Stimulated activated CD8-positive, alpha-beta memory T cell treated with anti-CD3 and anti-CD28 coated beads, Interleukin-7, amount 100 ng/mL, for 24 hours (primary cell): ENCODE measurements at places on chromosomes 16 and 17.

- no peak for DNase-seq
Observed at GRCh38 chr17:65123757-65124675, 13.2 kb upstream of the RGS9 start.

- no peak for DNase-seq
Observed at GRCh38 chr16:8885674-8886592, 3.8 kb downstream of the LITAFD start.

GRCh38 chr16:4097826-4098240, 18.4 kb downstream of the ADCY9 start:
- DNase-seq = no peak

DNA sequence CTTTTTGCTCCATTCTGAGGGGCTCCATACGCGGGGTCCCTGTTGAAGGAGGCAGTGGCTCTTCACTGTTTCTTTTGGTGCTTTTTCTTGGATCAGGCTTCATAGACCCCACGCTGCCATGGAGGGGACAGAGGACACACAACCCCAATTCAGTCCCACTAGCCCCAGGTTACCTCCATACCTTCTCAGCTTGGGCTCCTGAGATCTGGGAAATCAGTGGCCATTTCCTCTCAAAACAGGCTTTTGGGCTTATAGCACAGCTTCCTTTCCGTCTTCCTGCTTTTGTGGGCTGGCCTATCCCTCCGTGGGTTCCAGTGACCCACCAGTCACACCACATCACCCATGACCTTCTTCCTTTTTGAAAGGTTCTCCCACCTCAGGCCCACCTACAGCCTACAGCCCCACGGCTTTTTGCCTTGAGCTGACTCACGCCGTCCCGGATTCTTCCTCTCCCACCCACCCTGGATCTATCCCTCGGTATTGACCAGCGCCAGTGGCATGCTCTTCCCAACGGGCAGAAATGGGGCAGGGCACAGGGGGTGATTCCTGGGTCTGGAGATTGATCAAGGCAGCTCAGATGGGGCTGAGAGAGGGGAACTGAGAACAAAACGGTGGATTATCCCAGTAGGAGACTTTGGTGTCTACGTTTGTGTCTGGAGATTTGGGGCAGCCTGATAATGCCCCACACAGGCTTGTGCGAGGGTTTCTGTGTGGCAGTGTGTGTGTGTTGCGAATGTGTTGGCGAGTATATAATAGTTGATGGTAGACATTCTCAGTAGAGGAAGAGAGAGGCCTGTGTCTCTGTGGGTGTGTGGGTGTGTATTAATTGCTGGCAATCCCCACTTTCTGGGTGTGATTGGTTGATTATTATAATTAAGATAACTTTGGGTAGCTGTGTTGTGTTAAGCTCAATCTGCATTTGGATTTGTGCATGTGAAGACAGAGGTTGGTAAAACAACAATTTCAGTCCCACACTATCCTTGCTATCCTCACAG, 3.8 kb downstream of the TBX21 start:
- DNase-seq = no peak

DNA sequence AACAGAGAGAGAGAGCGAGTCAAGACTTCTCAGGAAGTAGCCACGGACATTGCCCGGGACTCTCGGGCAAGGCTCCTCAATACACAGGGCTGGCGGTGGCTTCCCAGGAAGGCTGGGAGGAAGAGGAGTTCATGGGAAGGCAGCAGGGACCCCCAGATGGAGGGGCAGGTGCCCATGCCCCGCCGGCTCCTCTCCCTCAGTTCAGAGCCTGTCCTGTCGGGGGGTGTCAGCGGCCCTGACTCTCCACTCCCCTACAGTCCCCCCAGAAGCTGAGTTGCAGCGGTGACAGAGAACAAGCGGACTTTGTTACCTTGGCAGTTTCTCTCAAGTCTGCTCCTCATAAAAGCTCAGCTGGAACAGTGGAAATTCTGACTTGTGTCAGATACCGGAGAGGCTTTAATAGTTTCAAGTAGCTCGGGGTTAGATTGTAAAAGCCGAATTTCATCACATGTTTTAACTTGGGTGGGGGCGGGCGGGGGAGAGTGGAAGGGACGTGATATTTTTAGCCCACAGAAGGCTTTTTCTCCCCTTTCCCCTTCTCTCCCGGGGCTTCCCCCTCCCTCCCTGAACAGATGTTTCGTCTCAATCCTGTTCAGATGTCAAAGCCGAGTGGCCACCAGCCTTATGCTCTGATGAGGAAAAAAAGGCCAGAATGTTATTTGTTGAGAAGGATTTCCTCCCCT, 65.2 kb downstream of the NKD1 start:
- no peak for DNase-seq

DNA sequence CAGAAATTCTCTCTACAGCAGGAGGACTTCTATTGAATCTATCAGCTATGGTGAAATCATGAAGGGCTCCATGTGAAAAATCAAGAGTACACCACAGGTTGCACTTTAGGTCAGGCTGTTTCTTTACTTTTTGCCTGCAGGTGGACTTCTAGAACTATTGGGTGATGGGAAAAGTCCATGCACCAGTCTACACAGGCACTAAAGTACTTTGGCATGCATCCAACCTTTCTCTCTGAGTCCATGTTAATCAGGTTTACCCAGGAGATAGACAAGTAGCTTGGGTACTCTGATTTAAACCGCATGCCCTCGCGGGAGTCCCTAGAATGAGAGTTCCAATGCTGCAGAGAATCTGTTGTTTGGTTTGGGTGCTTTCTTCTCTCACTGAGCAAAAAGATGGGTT, 9.1 kb upstream of the ANKFN1 start:
- DNase-seq = no peak

GRCh38 chr17:68359791-68360535, 68.7 kb downstream of the ARSG start:
- no peak for DNase-seq

DNA sequence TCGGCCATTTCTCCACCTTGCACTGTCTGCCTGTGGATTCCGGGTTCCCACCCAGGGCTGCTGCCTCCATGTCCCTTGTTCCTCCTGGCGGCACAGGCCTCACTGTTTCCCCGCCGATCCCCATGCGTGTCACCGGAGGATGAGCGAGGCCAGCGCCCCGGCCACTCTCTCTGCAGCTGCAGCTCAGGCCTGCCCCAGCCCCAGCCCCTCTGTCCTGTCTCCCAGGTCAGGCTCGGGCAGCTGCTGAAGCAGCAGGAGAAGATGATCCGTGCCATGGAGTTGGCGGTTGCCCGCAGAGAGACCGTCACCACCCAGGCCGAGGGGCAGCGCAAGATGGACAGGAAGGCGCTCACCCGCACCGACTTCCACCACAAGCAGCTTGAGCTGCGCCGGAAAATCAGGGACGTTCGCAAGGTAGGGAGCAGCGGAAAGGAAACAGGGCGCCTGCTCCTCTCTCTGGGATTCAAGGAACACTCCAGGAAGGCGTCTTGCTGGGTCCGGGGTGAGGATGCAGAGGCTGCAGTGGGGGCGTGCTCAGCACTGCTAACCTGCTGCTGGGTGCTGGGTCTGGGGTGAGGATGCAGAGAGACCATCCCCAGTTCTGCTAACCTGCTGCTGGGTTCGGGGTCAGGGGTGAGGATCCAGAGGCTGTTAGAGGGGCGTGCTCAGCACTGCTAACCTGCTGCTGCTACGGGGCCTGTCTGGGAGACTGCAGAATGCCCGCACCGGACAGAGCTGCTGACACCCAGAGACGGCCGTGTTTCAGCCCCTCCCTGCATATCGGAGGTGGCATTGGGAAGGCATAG, 6.1 kb upstream of the GAA start:
- no peak for DNase-seq

DNA sequence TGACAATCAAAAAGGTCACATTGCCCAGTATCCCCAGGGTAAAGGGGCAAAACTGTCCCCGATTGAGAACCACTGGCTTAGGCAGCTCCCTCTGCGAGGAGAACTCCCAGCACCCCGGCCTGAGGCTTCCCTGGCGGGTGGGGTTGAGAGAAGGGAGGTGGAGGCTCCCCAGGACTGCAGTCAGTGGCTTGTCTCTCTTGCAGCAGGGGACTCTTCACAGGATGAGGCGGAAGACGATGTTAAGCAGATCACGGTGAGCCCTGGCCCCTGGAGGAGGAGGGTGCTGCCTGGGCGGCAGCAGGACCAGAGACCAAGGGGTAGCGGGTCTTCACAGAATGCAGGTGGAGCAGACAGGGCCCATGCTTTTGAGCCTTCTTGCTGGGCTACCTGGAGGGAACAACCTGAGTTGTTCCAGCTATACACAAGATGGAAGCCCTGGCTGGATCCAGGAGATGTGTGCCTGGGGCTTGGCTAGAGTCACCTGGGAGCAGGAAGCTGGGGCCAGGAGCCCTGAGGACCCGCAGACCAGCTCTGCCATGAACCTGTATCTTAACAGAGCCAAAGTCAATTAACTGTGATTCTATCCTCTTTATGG, 16.8 kb downstream of the POLR3E start:
- no peak for DNase-seq

DNA sequence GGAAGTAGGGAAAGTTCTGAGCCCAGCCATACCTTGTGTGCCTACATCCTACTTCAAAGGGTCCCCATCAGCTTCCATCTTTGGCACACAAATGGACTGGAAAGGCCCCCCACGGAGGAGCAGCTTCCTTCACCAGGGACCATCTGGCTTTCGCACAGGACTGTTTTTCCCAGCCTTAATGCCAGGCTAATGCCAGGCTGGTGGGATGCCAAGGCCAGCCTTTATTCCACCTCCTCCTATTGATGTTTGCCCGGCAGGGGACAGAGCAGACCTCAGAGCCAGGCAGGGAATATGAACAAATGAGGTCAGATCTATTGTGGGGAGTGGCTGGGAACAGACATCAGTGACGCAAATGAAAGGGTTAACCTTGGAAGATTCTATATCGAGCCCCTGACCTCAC, 5.7 kb downstream of the GPR179 start:
- no peak for DNase-seq

DNA sequence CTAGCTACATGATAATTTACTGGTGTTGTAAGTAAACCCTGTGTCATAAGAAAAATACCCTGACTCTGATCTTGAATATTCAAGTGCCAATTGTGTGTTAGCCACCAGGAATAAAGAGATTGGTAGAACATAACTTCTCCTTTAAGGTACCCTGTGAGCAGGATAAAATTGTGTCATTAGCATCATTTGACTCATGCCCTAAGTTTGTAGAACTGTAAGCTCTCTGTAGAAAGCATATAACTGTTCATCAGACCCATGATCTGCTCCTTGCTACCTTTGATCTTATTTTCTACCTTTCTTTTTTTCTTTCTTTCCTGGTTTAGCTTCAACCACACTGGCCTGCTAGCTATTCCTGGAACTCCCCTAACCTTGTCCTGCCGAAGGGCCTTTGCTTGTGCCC, 35.8 kb downstream of the PTRH2 start:
- no peak for DNase-seq

- no peak for DNase-seq
Observed at GRCh38 chr17:80817321-80817845, 174.3 kb upstream of the CHMP6 start.

DNA sequence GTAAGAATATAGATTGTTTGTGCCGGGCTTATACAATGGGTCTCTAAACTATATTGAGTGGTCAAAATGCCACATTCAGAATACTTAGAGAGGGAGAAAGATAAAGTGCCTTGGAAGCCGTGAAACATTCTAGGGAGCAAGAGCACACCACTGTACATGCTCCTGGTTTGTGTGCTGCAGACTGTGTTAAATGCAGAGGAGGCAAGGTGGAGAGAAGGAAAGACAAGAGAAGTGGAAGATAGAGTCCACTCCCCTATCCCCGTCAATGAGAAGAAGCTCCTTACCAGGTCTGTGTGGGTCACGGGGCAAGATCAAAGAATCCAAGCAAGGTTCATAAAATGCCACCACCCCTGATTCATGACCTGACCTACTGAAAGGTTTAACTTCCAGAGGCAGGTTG, 267.1 kb upstream of the TBX2 start:
- no peak for DNase-seq

GRCh38 chr17:83073389-83074063, 5.9 kb upstream of the METRNL start:
- DNase-seq = no peak

DNA sequence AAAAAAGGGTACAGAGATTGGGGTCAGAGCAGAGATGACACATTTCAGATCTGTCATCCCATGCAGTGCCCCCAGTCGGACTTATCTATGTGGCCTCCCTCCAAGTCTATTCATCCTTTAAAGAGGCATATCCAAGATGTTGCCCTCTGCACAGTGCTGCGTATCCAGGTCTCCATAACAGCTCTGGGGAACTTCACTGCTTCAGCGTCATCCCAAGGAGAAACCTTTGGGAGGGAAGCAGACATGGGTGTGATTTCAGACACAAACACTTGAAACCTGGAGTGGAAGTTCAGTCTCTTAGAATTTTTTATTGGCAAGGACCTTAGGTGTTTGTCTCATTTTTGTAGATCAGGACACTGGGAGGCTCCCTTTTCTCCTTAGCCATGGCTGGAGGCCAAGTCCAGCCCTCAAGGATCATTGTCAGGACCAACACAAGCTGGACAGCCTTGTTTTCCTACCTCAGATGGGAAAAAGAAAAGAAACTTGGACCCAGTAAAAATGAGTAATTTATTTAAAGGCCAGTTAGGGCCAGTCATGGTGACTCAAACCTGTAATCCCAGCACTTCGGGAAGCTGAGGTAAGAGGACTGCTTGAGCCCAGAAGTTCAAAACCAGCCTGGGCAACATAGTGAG, 23.9 kb upstream of the NLK start:
- no peak for DNase-seq

DNA sequence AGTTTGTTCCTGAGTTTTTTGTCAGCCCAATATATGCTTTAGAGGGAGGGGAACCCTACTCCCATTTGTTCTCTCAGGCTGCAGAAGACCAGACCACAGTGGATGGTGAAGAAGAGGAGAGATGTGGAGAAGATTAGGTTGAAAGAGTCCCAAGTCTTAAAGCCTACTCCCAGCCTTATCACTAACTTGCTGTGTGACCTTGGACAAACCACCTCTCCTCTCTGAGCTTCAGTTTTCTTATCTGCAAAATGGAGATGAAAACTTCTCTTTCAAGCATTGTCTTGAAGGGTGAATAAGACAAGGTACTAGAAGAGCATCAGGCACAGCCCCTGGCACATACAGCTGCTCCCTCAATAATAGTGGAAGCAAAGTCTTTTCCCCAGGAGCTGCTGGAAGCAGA, 15.1 kb upstream of the LHX1 start:
- DNase-seq = no peak

GRCh38 chr16:50737420-50737959, 4.4 kb upstream of the CYLD start:
- DNase-seq = no peak
